Small intestine (tissue), 16 donors: ENCODE measurements at places on chromosomes 3 and 15. TPM values are rescaled to one million over a fixed set of nuclear protein-coding genes. Genes with fewer than 3 reads are reported as not detected.

- DNase-seq = peak; percentile 16
- H3K27me3 ChIP-seq = no peaks in the 10 kb centered on the region
- no peaks in the 10 kb centered on the region for H3K36me3 ChIP-seq
These were observed 103.7 kb downstream of the FRMD4B start for GRCh38 chr3:69282181-69282580.

DNA sequence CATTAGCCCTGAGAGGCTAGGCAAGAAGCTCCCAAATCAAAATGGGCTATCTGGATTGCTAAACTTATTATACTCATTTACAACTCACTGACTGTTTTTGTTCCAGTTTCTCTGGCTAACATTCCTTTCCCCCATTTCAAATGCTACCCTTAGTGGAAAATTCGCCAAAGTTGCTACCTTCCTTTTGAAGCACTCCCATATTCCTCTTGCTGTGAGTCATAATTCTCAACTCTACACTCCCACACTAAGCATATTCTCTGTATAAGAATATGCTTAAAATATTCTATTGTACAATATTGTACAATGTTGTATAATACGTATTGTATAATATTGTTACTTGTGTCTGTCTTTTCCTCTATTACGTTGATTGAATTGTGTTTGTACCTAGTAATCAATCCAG is 398.6 kb downstream of the PYDC2 start:
- H3K36me3 ChIP-seq = no peaks in the 10 kb centered on the region
- DNase-seq = no peak
- H3K4me3 ChIP-seq = no peak overlapping the region
- H3K27ac ChIP-seq = no peak overlapping the region
- no peaks in the 10 kb centered on the region for H3K27me3 ChIP-seq

The CPNE4 gene
- 4.8 TPM for polyA plus RNA-seq

DNA sequence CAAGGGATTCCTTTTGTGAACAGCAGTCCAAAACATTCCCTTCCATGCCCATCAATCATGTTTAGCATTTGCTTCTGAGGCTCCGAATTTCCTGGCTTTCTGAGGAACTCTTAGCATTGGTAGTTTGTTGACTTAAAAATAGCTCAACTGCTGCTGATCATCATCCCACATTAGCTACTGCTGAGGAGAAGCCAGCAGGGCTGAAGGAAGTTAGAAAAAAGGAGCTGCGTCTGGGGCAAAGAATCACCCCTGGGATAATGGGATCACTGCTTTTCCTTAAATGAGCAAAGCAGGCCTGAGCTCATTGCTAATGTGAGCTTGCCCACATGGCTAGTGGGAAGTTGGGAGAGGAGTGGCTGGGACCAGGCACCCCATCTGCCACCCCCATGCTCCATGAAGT is 39.8 kb downstream of the CYP19A1 start:
- no peak overlapping the region for H3K4me3 ChIP-seq
- no peak overlapping the region for H3K27ac ChIP-seq
- no peak for DNase-seq
- no peaks in the 10 kb centered on the region for H3K27me3 ChIP-seq
- H3K4me1 ChIP-seq = peaks cover 8% of the 10 kb centered on the region

DNA sequence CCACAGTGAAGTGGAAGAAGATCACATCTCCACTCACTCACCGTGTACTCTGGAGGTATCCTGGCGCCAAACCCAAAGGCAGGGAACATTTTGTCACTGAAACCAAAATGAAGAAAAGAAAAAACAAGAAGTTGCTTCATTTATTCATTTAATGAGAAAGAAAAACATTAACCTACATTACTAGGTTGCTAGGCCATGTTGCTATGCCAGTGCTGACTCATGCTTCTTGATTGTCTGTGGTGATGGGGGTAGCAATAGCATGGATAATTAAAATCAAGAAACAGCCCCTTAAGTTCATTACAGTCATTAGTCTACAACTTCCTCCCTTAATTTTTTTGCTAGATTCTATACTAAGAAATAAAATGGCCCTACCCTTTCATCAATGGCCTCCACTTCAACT is 52.7 kb upstream of the MRPL3 start:
- H3K4me1 ChIP-seq = no peaks in the 10 kb centered on the region
- no peak for DNase-seq
- peaks cover 2% of the 10 kb centered on the region for H3K27me3 ChIP-seq
- H3K27ac ChIP-seq = no peak overlapping the region

GRCh38 chr3:149020839-149021252 is 29.5 kb downstream of the GYG1 start:
- H3K27me3 ChIP-seq = no peaks in the 10 kb centered on the region
- H3K4me3 ChIP-seq = no peak overlapping the region
- no peak for DNase-seq
- H3K36me3 ChIP-seq = peaks cover 11% of the 10 kb centered on the region
- H3K27ac ChIP-seq = no peak overlapping the region

DNA sequence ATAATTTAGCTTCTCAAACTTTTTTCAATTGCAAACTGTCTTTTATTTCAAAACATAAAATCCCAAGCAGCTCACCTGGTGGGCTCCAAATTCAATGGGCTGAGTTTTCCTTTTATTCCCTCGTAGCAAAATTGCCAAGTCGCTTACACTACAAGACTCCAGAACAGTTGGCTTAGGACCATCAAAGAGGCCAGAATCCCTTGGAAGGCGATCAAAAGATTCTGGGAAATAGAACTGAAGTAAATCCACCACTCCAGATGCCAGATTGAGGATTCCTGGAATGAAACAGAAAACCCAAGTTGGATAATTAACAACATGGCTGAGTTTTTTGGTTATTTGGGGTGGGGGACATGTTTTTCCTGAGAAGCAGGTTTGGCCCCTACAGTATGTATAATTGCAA is 87.7 kb upstream of the DCLK3 start:
- no peak overlapping the region for H3K27ac ChIP-seq
- DNase-seq = no peak

The MEX3B gene
- polyA plus RNA-seq = 0.95 TPM

The UROC1 gene
- not detected for polyA plus RNA-seq

DNA sequence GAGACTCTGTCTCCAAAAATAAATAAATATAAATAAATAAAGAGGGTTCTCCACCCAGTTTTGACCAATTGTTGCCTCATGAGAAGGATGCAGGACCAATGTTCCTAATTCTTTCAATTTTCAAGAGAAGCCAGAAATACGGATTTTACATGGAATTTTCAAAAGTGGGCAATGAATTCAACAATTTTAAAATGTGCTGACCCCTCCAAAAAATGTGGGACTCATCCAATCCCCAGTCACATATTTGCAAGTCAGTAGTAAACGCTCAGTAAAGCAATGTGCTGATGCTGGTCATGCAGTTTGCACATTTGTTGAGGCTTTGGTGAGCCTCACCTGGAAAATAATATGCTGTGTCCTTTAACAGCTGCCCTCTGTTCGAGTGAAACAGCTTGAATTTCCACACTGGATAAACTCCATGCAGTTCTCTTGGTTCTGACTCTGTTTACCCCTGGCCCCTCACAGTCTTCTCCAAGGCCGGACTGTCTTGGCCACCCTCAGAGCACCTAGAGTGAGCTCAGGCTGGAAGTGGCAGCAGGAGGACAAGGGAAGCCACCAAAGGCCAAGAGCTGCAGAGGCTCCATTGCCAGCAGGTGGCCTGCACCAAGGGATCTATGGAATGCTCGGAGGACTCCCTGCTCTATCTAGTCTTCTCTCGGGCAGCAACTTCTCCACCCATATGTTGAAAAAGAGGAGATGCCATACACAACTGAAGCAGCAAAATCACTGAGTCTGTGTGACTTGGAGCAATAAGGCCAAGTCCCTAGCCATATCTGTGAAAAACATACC is 246.8 kb downstream of the UACA start:
- no peaks in the 10 kb centered on the region for H3K4me1 ChIP-seq
- H3K36me3 ChIP-seq = no peaks in the 10 kb centered on the region
- no peak for DNase-seq
- no peak overlapping the region for H3K4me3 ChIP-seq

GRCh38 chr3:28844298-28845005 is 436.4 kb upstream of the RBMS3 start:
- no peak overlapping the region for H3K27ac ChIP-seq
- no peak for DNase-seq
- H3K4me3 ChIP-seq = no peak overlapping the region
- no peaks in the 10 kb centered on the region for H3K4me1 ChIP-seq
- no peaks in the 10 kb centered on the region for H3K27me3 ChIP-seq

DNA sequence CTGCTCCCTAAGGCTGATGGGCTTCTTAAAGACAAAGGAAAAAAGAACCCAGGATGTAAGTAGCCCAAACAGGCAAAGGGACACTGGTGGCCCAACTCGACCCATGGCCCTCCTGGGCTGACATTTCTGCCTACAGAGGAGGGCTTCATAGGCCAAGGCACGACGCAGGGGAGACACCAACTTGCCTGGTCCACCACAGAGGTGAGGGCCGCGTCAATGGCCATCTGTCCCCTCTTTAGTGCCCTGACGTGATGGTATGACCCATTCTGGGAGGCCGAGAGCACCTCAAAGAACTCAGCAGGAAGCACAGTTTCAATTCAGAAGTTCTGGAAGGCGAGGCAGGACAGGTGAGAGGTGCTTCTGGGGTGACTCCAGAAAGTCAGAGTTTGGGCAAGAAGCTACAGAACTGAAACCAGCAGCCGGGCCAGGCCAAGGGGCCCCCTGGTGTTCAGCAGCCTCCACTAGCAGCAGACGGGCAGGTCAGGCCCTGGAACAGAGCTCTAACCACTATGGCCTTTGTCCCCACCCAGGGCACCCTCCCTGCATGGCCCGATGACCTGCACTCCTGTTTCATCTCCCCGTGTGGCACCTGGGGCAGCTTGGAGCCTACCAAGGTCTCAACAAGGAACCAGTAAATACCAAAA is 45.1 kb downstream of the HMCES start:
- no peak for DNase-seq
- H3K27me3 ChIP-seq = no peaks in the 10 kb centered on the region
- H3K27ac ChIP-seq = no peak overlapping the region
- no peaks in the 10 kb centered on the region for H3K36me3 ChIP-seq
- H3K4me3 ChIP-seq = no peak overlapping the region
- no peaks in the 10 kb centered on the region for H3K4me1 ChIP-seq

GRCh38 chr3:105715372-105715771 is 153.4 kb downstream of the CBLB start:
- no peak overlapping the region for H3K27ac ChIP-seq
- DNase-seq = no peak
- no peak overlapping the region for H3K4me3 ChIP-seq
- peaks cover 13% of the 10 kb centered on the region for H3K36me3 ChIP-seq

- H3K27ac ChIP-seq = peak overlapping the region; percentile 97
- no peaks in the 10 kb centered on the region for H3K36me3 ChIP-seq
- H3K27me3 ChIP-seq = no peaks in the 10 kb centered on the region
- H3K4me3 ChIP-seq = peak overlapping the region; percentile 83
- peak; percentile 74 for DNase-seq
These were observed 1.8 kb downstream of the HES1 start for GRCh38 chr3:194137506-194138474.

- no peaks in the 10 kb centered on the region for H3K27me3 ChIP-seq
- peak; percentile 51 for DNase-seq
- H3K4me3 ChIP-seq = peak overlapping the region; percentile 60
- H3K4me1 ChIP-seq = no peaks in the 10 kb centered on the region
- H3K36me3 ChIP-seq = peaks cover 8% of the 10 kb centered on the region
These were observed 701 bp downstream of the OSBPL11 start for GRCh38 chr3:125594581-125595011.

The MEGF11 gene
- not detected for polyA plus RNA-seq
